CD4-positive, alpha-beta T cell treated with Interleukin-21 for 1 hour (primary cell): ENCODE measurements at places on chromosomes 6 and 20.

DNA sequence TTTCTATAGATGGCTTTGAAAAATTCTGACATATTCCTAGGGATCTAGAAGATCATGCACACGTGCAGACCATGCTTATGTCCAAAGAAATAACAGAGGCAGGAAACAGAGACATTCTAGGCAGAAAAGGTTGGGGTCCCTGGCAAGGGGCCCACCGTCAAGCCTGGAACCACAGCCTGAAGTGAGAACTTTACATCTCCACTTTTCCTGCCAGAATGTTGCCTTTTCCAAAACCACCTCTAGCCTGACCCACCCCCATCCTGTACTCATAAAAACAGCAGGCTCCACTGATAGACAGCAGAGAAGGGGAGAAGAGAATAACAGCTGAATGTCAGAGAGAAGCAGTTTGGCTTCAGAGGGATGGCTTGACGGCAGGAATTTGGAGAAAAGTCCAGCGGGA, 257.3 kb upstream of the NT5E start:
- DNase-seq, result no peak

- DNase-seq, result no peak
Observed at GRCh38 chr6:37994223-37994622, 174.7 kb downstream of the ZFAND3 start.

- no peak for DNase-seq
Observed at GRCh38 chr6:2449572-2449940, 204.2 kb upstream of the GMDS start.

DNA sequence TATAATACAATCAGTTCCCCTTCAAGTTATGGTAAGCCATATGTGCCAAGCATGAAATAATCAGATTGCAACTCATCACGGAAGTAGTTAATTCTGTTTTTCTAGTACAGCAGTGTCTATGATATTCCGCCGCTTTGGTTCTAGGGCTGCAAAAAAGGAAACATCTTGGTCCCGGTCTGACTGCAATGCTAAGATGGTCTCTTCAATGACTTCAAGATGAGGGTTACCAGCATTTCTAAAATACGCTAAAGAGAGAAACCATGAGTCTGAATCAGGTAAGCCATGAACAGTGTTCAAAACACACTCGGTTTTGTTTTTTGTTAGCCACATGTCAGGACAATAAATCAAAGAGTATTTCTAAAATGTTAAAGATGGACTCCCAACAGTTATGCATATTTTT, 3.2 kb upstream of the ANKRD60 start:
- DNase-seq, result peak; percentile 30

- DNase-seq, result no peak
Observed at GRCh38 chr20:6140947-6141346, 18.1 kb upstream of the FERMT1 start.

DNA sequence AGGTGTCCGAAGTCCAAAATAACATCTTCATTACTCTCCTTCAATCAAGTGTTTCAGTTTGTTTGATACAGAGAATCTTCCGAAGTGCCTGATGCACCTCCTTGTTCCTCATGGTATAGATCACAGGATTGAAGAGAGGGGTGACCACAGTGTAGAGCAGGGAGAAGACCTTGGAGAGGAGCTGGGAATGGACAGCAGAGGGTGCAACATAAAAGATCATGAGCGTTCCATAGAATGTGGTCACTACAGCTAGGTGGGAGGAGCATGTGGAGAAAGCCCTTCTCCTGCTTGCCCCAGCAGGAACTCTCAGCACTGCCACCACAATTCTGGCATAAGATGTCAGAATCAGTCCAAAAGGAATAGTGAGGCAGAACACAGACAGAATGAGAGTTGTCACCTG, 11.9 kb downstream of the OR12D1 start:
- DNase-seq, result no peak

DNA sequence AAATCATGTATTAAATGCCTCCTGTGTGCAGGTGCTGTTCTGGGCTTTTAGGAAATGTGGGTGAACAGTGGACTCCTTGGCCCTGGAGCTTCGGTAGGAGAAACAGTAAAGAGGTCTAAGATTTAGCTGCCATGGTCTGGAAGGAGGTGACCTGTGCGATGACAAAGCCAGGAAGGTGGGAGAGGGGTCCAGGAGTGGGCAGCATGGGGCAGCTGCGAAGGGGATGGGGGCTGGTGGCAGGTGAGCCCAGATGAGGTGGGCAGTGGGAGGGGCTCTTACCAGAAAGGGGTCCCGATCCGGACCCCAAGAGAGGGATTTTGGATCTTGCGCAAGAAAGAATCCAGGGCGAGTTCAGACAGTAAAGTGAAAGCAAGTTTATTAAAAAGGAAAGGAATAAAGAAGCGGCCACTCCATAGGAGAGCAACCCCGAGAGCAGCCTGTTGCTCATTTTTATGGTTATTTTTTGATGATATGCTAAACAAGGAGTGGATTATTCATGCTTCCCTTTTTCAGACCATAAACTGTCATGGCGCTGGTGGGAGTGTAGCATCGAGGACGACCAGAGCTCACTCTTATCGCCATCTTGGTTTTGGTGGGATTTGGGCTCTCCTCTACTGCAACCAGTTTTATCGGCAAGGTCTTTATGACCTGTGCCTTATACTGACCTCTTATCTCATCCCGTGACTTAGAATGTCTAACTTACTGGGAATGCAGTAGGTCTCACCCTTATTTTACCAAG, 38.7 kb downstream of the PRR18 start:
- no peak for DNase-seq

DNA sequence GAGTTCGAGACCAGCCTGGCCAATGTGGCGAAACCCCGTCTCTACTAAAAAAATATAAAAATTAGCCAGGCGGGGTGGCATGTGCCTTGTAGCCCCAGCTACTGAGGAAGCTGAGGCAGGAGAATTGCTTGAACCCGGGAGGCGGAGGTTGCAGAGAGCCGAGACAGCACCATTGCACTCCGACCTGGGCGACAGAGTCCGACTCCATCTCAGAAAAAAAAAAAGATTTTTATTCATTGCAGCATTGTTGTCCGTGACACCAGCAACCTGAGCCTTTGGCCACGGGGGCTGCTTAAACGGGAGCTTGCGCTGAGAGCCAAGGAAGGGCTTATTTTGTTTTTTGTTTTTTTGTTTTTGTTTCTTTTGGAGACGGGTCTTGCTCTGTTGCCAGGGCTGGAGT, 7.3 kb downstream of the ARFGAP1 start:
- no peak for DNase-seq

DNA sequence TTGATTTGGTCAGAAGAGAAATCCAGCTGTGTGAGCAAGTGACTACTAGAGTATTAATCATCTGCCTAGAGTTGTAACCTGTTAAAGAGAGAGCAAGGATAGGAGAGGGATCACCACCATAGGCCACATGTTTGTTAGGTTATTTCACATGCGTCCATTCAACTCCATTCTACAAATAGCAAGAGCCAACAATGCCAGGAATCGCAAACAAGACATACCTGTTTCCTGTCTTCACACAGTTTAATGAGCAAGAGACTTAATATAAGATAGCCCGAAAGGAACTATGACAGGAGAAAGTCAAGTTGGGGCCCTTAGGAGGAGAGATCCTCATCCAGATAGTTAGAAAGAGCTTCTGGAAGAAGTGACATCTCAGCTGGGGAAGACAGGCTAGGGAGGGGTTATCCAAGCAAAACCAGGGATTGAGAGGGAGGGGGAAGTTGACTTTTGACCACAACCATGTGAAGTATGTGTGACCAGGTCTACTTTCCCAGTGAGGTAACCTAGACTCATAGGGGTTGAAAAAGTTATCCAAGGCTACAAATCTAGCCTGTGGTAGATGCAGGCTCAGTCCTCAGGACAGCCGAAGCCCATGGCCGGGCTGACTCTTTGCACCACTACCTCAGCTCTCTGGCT, 147.4 kb downstream of the ALDH8A1 start:
- no peak for DNase-seq

DNA sequence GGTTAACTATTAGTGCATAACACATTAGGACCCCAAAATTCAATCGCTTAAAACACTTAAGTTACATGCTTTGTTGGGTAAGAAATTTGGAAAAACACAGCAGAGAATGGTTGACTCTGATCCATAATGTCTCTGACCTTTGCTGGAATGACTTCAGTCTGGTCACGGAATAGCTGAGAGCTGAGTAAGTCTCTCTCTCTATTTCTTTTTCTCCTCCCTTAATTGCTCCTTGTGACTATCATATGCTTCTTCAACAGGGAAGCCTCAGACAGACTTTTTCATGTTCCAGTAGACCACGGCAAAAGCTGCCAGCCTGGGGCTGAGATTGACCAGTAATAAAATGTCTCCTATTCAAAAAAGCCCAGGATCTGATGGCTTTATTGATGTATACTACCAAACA, 4.8 kb downstream of the OR12D1 start:
- no peak for DNase-seq
